CD4-positive, alpha-beta T cell treated with Interleukin-1 beta for 1 hour (primary cell): ENCODE measurements at places on chromosomes 6 and 20.
A peak's percentile ranks its signal among the peaks of the same experiment; 100 is the strongest.

GRCh38 chr20:48783533-48784272 is 44.1 kb downstream of the PREX1 start:
- peak; percentile 42 for DNase-seq

DNA sequence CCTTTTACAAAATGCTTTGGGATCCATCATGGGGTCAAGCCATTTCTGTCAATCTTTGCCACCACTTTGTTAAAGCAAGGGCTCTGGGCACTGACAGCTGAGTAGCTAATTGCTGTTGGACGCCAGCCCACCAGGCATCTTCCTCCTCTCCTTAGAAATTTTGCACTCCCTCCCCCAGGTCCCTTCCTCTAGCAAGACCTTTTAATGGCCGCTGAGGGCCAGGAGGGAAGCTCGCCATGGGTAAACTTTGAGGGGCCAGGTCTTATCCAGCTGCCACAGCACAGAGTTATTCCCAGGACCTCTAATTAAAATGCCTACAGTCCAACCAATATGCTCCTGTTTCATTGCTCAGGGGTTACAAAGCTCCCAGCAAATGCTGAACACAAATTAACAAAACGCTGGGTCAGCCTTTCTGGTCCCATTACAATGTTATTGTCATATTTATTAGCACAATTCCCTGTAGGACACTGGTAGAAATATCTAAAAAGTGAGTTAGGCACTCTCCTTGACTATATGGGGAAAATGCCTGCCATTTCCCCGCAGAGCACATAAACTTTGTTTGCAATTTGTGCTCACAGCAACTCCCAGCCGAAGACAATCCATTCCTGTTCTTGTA is 16.8 kb downstream of the SCML4 start:
- no peak for DNase-seq

- no peak for DNase-seq
Measured at GRCh38 chr6:93045156-93045555, 374.2 kb downstream of the EPHA7 start.

- no peak for DNase-seq
Measured at GRCh38 chr20:10654630-10655029, 19.2 kb downstream of the JAG1 start.

DNA sequence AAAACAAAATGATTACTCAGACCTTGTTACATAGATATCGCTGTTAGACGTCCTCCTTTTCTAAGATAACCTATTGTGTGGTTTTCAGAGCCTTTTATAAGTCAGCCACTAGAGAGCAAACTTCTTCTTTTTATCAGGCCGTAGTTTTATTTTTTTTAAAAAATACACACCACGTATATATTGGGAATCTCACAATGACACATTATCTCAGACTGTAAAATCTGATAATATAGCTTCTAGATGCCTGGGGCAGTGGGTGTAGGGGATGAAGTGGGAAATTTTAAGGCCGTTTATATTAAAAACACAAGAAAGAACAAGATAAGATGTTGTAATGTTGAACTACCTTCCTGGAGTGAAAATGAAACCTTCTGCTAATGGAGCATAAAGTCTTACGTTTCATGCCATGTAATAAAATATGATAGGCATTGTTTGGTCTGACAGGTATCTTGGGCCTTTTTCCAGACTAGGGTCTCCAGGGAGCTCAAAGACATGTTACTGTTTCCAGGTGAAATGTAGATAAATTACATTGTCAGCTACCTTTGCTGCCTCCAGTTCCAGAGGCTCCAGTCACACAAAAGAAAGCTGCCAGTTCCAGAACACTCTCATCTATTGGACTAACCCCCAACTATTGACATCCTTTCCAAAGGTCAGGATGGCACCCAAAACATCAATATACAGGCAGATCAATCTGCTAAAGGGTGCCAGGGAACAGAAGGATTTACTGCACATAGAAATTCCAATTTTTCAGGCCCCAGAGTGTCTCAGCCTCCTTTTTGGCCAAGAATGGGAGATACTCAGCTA is 130.2 kb upstream of the AKIRIN2 start:
- DNase-seq: peak; percentile 46

DNA sequence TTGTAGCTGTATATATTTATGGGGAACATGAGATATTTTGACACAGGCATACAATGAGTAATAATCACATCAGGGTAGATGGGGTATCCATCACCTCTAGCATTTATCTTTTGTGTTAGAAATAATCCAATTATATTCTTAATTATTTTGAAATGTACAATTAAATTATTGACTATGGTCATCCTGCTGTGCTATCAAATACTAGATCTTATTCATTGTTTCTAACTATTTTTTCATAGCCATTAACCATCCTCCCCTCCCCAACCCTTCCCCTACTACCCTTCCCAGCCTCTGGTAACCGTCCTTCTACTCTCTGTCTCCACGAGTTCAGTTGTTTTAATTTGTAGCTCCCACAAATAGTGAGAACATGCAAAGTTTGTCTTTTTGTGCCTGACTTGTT is 28.5 kb downstream of the NKX2-4 start:
- DNase-seq: no peak

- peak; percentile 52 for DNase-seq
Measured at GRCh38 chr6:36594816-36595643, 868 bp downstream of the SRSF3 start.

GRCh38 chr20:38635721-38636288 is 34.2 kb downstream of the ARHGAP40 start:
- no peak for DNase-seq

DNA sequence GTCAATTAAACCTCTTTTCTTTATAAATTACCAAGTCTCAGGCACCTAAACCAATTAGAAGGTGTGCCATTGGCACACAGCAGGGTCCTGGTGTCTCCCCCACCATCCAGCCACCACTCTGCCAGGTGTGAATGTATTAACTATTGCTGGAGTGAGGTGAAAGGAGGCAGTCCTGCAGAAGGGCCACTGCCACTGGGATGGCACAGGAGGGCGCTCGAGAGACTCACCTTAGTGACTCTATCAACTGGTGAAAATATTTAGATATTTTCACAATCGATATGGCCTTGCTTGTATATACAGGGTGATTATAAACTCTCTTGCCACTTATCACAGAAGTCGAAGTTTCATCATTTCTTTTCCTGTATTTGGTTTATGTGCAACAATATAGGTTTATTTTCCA is 145.6 kb upstream of the ESR1 start:
- no peak for DNase-seq

DNA sequence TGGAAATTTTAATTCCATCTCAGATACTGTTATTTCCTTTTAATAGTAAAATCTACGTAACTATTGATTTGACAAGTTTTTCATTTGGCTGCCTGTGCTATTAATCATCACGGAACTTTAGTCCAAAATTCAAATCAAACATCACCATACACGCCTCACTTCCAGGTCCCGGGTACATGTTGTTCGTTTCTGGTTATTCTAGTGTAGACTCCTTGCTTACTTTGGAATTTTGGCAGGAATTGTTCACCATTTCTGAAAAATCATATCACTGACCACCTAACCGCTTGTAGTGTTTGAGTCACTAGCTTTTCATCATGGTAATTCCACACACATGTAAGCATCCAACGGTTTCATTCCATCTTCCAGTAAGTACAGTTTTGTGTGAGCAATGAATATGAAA is 98.0 kb upstream of the NHSL1 start:
- DNase-seq: no peak

DNA sequence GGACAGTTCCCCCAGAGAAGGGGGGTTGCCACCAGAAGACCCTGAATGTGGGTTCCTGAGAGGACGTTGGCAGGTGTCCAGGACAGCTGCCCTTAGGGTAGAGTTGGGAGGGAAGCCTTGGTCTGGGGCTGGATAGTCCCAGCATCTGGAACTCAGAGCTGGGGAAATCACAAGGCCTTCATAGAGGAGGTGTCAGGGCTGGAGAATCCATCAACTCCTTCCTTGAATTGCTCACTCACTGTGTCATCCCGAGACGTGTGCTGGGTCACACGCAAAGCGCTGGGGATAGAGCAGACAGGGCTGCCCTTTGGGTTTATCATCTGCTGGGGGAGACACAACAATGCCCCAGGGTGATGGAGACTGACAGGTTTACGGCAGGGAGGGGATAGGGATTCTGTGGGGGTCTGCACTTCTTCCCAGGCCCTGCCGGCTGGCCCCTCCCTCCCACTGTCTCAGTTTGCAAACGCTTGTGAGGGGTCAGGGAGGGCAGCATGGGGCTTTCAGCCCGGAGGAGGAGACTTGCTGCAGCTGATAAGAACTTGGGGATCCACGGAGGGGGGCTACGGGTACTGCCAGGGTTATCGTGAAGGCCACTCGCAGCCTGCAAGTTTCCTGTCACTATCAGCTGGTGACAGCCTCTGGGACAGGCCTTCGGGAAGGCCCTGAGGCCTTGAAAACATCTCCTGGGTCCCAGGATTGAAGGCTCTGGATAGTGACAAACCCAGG is 18.6 kb downstream of the RBM38 start:
- DNase-seq: no peak

GRCh38 chr20:1844325-1845162 is 50.7 kb upstream of the SIRPA start:
- peak; percentile 6 for DNase-seq

- no peak for DNase-seq
Measured at GRCh38 chr20:24665196-24665595, 195.8 kb downstream of the SYNDIG1 start.

DNA sequence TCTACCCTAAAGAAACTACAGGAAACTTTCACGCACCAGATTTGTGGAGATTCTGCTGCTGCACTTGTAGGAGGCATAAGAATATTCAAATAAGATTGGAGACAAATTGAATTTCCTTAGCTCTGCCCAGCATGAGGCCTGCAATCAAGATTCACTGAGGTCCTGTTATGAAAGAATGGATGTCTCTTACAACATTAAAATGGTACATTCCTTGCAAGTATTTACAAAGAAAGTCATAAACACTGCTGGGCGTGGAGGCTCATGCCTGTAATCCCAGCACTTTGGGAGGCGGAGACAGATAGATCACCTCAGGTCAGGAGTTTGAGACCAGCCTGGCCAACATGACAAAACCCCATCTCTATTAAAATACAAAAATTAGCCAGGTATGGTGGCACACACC is 74.0 kb upstream of the MAP3K4 start:
- DNase-seq: no peak

DNA sequence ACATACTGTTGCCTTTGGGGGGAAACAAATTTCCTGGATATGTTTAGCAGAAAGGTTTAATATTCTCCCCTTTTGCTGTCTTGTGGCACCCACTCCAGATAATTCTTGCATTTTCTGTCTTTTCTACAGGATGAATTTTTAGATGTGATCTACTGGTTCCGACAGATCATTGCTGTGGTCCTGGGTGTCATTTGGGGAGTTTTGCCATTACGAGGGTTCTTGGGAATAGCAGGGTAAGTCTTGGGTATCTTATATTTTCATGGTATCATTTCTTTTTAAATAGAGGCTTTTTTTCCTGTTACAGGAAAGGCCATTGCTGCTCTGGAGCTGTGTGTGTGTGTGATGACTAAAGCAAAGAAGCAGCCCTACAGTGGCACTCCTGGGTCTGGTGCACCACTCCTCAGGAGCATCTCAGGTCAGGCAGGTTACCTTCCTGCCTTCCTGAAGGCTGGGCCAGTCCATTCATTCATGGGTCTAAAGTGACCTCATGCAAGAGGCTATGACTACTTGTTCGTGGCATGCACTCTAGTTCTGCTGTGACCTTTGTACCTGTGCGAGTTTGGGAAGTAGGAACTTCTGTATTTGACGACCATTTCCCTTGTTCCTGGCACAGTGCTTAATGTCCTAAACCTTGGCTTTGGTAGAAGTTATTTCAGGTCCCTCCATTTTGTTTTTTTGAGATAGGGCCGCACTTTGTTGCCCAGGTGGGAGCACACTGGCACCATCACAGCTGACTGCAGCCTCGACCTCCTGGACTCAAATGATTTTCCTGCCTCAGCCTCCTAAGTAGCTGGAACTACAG is 2.2 kb downstream of the RAB5IF start:
- no peak for DNase-seq

GRCh38 chr20:60888771-60889170 is 363.3 kb upstream of the CDH4 start:
- DNase-seq: no peak
